ENCODE measurements at places on chromosomes 7 and 10.

- no peak for DNase-seq
Observed at GRCh38 chr10:112945811-112946210, 4.2 kb upstream of the TCF7L2 start.

- DNase-seq = no peak
Observed at GRCh38 chr7:29538389-29538788, 25.2 kb upstream of the PRR15 start.

GRCh38 chr7:6156734-6157133 lies 115.7 kb downstream of the CYTH3 start:
- DNase-seq = no peak

DNA sequence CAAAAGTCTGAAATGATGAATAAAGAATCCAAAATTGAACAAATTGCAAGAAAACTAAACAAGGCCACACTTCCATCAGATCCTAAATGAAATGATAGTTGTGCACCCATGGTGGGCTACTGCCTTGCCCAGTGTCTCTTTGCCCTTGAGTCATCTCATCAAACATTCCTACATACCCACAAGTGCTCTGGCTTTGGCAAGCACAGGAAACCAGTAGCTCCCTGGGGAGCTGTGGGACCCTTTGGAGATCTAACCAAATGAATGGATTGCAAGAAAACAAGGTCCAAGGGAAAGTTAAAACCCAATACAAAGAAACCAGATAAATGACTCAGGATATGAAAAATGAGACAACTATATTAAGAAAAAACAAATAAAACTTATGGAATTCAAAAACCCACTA lies 129.8 kb upstream of the TMEM229A start:
- no peak for DNase-seq

DNA sequence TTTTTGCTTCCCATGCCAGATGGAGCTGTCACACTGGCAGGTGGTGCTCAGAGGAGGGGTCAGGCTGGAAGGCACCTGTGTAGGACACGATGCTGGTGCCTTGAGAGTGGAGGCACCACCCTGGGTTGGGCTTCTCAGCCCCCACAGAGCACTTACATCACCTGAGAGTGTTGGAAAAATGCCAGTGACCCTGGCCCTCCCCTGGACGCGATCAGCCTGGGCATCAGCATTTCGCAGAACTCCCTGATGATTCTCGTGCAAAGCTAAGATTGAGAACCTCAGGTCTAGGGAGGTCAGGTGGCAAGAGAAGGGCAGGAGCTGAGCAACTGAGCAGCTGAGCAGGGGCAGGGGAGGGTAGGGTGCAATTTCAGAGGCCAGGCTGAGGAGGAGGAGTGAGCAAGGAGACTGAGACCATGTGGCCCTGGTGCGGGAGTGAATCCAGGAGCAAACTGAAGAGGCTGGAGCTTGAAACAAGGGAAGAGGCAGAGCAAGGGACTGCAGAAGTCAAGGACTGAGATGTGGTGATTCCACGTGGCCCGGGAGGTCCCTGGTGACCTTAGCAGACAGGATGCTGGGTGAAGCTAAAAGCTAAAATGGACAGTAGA lies 24.7 kb upstream of the GRID1 start:
- no peak for DNase-seq
